ENCODE measurements at places on chromosomes 16 and 17.

GRCh38 chr16:62764572-62764971, 728.3 kb upstream of the CDH8 start:
- no peak for DNase-seq

DNA sequence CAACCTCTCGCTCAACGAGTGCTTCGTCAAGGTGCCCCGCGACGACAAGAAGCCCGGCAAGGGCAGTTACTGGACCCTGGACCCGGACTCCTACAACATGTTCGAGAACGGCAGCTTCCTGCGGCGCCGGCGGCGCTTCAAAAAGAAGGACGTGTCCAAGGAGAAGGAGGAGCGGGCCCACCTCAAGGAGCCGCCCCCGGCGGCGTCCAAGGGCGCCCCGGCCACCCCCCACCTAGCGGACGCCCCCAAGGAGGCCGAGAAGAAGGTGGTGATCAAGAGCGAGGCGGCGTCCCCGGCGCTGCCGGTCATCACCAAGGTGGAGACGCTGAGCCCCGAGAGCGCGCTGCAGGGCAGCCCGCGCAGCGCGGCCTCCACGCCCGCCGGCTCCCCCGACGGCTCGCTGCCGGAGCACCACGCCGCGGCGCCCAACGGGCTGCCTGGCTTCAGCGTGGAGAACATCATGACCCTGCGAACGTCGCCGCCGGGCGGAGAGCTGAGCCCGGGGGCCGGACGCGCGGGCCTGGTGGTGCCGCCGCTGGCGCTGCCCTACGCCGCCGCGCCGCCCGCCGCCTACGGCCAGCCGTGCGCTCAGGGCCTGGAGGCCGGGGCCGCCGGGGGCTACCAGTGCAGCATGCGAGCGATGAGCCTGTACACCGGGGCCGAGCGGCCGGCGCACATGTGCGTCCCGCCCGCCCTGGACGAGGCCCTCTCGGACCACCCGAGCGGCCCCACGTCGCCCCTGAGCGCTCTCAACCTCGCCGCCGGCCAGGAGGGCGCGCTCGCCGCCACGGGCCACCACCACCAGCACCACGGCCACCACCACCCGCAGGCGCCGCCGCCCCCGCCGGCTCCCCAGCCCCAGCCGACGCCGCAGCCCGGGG, 1.3 kb downstream of the FOXC2 start:
- no peak for DNase-seq

GRCh38 chr17:62933501-62934385, 32.3 kb upstream of the TANC2 start:
- DNase-seq, result peak; percentile 13

- no peak for DNase-seq
Measured at GRCh38 chr16:920051-920681, 50.6 kb downstream of the LMF1 start.

GRCh38 chr17:61131585-61131984, 268.1 kb upstream of the TBX2 start:
- DNase-seq, result no peak

DNA sequence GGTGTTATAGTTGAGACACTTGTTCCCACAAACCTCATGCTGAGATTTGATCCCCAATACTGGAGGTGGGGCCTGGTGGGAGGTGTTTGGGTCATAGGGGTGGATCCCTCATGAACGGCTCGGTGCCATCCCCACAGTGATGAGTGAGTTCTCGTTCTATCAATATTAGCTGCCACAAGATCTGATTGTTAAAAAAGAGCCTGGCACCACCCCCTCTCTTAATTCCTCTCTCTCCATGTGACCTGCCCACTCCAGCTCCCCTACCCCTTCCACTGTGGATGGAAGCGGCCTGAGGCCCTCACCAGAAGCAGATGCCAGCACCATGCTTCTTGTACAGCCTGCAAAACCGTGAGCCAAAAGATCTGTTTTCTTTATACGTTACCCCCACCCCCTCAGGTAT, 31.2 kb downstream of the TRIM16 start:
- DNase-seq, result no peak

GRCh38 chr16:1914084-1914608, 4.1 kb downstream of the HS3ST6 start:
- no peak for DNase-seq

DNA sequence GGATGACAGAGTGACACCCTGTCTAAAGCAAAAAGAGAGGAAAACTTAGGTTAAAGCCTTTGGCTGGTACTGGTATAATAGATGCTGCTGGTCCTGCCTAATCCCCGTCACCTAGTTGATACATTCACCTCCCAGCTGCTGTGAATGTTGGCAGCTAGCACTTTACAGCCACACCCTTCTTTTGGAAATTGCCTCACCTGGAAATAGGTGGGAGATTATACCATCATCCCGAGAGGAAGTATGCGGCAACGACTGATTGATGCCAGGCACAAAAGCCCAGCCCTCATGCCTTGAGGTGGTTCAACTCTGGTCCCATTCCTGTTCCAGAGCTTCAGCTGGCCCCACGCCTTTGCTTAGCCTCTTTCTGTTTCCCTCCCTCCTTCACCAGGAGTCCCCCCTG, 53.2 kb upstream of the SIAH1 start:
- no peak for DNase-seq

GRCh38 chr16:15915555-15916081, 27.2 kb upstream of the CEP20 start:
- DNase-seq, result no peak

GRCh38 chr17:81672504-81672903, 6.0 kb downstream of the CCDC137 start:
- DNase-seq, result no peak

GRCh38 chr17:76495663-76496400, 5.4 kb downstream of the RHBDF2 start:
- DNase-seq, result no peak

- peak; percentile 29 for DNase-seq
Measured at GRCh38 chr17:81245024-81245664, 6.0 kb downstream of the NDUFAF8 start.

- peak; percentile 61 for DNase-seq
Measured at GRCh38 chr17:30219833-30220232, 15.7 kb downstream of the SLC6A4 start.

GRCh38 chr16:24728891-24729242, 584 bp upstream of the TNRC6A start:
- no peak for DNase-seq

- peak; percentile 24 for DNase-seq
Measured at GRCh38 chr17:69188064-69188463, 40.6 kb downstream of the ABCA10 start.

GRCh38 chr17:70314506-70314905, 145.2 kb downstream of the KCNJ2 start:
- no peak for DNase-seq

DNA sequence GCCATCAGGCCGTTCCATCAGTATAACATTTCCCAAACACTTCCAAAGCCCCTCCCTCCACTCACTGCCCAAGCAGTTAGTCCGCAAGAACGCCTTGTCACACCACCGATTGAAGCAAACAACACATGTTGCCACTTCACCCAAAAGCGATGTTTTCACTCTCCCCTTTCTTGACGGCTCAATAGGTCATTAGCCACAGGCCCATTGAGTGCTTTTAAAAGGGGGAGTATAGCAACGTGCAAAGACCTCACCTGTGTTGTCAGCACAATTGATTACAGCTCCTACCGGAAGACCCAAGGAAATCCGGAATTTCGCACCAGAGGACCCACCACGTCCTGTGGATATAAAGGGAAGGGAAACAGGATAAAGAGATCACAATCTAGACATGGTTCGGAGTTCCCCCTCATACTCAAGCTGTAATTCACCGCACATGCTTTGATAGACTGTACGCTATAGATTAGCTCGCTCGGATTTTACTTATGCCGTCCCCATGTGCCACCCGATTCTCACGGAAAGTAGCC, 690 bp downstream of the RPL23 start:
- DNase-seq, result peak; percentile 60

- DNase-seq, result no peak
Measured at GRCh38 chr16:15435216-15435864, 952 bp downstream of the BMERB1 start.

DNA sequence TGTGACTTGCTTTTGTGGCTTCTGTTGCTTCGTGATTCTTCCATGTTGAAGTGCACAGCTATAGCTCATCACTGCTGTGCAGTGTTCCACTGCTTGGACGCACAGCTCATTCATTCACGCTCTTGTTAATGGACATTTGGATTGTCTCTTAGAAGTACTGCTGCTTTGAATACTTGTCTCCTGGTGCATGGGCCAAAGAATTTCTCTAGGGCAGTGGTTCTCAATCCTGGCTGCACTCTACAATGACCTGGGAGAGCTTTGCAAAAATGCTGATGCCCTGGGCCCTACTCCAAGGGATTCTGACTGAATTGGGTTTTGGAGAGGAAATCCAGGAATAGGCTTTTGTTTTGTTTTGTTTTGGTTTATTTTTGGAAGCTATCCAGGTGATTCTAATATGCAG, 20.0 kb downstream of the CCL17 start:
- no peak for DNase-seq

DNA sequence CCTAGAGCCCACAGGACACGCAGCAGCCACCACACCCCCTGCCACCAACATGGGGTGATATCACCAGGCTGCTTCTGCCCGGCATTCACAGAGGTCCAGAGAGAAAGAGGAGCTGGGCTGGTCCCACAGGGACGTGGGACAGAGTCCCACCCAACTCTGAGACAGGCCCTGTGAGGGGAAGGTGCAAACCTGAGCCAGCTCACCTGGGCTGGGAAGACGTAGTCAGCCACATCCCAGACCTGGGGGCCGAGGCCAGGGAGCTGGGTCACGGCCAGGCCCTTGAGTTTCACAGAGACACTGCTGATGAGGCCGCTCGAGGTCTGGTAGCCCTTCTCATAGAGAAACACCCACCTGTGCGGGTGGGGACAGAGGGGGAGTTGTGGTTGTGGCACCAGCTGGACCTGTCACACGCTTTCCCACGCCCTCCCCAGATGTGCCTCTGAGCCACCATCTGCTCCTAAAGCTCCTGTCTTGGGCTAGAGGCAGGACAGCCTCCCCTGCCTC, 11.2 kb downstream of the P2RX1 start:
- peak; percentile 96 for DNase-seq

DNA sequence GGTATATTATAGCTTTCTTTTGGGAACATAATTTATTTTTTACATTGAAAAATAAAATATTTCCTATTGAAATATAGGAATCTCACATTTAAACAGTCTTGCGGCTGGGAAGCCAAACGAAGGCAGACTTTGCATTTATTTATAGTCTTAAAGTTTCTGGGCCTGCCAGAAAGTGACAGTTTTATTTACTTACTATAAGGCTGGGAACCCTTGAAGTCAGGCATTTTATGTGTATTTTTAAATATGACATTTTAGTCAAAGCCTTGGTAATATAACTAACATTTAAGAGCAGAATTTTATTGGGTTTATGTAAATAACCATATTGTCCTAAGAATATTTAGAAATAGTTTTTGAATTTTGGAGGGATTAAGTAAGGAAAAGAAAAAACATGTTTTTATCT, 97.5 kb downstream of the TANGO6 start:
- DNase-seq, result no peak

DNA sequence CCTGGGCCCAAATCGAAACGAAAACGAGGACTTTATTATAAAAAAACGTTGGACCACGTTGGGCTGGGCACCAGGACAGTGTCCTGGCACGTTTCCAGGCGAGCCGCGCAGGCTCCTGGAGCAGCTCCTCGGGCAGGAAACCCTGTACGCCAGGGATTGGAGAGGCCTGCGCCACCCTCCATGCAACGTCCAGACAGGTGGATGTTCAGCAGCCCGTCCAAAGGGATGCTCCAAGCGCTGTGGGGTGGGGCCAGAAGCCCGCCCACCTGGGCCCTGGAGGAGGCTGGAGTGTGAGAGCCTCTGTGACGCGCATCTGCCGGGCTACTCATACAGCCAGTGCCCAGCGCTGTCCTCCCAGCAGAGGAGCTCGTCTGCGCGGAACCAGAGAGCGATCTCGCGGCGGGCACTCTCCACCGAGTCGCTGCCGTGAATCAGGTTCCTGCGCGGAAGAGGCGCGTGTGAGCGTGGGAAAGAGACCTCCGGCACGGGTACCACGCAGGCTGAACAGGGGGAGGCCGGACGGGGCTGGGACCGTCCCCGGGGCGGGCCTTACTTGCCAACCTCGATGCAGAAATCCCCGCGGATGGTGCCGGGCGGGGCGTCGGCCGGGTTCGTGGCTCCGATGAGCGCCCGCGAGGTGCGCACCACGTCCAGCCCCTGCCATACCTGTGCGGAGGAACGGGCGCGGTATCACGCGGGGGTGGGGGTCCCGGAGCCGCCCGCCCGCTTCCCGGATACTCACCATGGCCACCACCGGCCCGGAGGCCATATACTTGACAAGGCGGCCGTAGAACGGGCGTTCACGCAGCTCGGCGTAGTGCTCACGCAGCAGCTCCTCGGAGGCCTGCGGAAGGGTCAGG, 785 bp downstream of the NME3 start:
- DNase-seq, result no peak

DNA sequence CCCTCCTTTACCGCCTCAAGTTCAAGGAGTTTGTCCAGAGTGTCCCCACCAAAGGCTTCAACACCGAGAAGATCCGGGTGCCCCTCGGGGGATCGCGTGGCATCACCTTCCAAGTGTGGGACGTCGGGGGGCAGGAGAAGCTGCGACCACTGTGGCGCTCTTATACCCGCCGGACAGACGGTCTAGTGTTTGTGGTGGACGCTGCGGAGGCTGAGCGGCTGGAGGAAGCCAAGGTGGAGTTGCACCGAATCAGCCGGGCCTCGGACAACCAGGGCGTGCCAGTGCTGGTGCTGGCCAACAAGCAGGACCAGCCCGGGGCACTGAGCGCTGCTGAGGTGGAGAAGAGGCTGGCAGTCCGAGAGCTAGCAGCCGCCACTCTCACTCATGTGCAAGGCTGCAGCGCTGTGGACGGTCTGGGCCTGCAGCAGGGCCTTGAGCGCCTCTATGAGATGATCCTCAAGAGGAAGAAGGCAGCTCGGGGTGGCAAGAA, 1.1 kb downstream of the ARL4D start:
- DNase-seq, result peak; percentile 64

DNA sequence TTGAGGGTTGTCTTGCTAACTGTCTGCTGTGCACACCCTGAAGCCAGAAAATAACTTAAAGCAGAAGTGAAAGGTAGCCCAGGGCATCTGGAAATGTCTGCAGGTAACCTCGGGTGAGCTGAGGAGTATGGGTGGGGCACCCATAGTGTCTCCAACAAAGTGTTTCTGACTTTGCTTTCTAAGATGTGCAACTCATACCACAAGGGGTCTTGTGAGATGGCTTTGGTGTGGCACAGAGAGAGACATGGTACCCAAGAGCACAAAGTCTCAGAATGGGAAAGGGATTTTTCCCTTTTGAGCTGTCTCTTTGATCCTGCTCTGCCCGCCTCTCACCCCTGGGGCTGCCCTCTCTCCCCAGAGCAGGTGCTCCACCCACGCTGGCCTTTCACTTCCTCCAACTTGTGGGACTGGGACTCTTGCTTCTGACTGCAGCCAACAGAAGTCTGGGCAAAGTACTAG, 6.9 kb downstream of the CHD9 start:
- no peak for DNase-seq

Data from NCI-H82 (cell line).